Prostate gland (tissue), 2 donors: ENCODE measurements at places on chromosomes 5 and 9. TPM values are rescaled to one million over a fixed set of nuclear protein-coding genes. Genes with fewer than 3 reads are reported as not detected.

CDH10 gene
- total RNA-seq, result 1.1 TPM

MBLAC2 gene
- total RNA-seq, result 12.9 TPM

- H3K27ac ChIP-seq, result peak overlapping the region; percentile 85
- no peaks in the 10 kb centered on the region for H3K27me3 ChIP-seq
- no peaks in the 10 kb centered on the region for H3K4me1 ChIP-seq
- DNase-seq, result peak; percentile 75
- no peaks in the 10 kb centered on the region for H3K36me3 ChIP-seq
- H3K4me3 ChIP-seq, result peak overlapping the region; percentile 48
These were observed 21.3 kb upstream of the ZNF782 start for GRCh38 chr9:96875461-96876142.

DNA sequence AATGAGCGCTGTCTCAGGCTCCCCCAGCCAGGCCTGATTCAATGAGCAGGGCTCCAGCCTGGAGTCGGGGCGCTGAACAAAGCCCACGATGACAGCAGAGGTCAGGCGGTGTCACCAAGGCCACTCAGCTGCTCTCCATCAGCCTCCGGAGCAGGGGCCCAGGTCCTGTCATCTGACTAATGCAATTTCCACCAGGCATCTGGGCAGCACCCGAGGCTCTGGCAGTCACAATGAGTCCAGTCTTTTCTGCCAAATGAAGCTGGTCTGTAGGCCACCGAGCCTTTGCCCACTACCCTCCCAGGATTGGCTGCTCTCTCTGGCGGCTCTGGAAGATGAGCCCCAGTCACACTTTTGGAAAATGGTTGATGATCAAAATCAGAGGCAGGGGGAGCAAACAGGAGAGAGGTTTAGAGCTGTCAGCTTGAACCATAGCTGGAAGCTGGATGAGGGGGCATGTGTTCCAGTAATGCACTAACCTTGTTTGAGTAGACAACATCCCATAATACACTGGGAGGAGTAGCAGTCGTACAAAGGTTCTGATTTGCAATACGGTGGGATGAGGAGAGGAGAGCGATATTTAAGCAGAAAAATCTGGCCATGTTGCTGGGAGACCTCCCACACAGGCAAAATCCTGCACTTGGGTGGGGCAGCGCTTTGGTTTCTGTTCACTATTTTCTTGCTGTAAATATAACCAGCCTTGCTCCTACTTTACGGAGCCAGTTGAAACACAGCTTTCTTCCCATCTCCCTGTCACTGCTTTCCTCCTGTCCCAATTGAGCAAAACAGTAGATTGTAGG, 306.4 kb upstream of the PANK3 start:
- no peaks in the 10 kb centered on the region for H3K4me1 ChIP-seq
- H3K4me3 ChIP-seq, result no peak overlapping the region
- DNase-seq, result no peak
- no peak overlapping the region for H3K27ac ChIP-seq
- H3K36me3 ChIP-seq, result no peaks in the 10 kb centered on the region

PCDHB14 gene
- total RNA-seq, result 6.7 TPM

GRCh38 chr5:17336054-17336453, 118.6 kb downstream of the BASP1 start:
- no peaks in the 10 kb centered on the region for H3K27me3 ChIP-seq
- no peaks in the 10 kb centered on the region for H3K36me3 ChIP-seq
- H3K27ac ChIP-seq, result no peak overlapping the region
- H3K4me3 ChIP-seq, result no peak overlapping the region

PCDHA9 gene
- total RNA-seq, result 0.14 TPM

DNA sequence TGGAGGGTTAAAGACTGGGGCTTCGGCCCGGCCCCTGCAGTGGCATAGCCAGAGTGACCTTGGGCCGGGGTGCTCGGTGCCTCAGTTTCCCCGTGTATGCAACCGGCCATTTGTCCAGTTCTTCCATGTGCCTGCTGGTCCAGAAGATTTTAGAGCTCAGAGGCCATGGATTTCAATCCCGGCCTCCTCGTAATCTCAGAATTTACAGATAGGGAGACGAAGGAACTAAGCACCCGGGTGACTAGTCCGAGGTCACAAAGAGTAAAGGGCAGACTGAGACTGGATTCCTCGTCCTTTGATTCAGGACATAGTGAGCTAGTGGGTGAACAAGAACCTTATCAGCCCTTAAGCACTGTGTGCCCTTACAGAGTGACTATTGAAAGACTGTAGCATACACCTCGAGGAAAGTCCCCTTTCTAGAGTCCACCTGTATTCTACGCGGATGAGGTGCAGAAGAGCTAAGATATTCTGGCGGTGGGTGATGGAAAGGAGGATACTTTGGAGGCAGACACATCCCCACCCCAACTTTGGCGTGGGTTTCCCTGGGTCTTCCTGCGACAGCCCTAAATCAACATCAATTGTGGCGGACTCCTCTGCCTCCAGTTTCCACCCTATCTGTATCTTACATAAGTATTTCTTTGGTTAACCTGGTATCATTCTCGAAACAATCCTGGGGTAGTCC, 597 bp downstream of the SLC31A1 start:
- peaks cover 3% of the 10 kb centered on the region for H3K4me1 ChIP-seq
- H3K27ac ChIP-seq, result peak overlapping the region; percentile 84
- no peak for DNase-seq
- H3K27me3 ChIP-seq, result no peaks in the 10 kb centered on the region
- H3K4me3 ChIP-seq, result peak overlapping the region; percentile 79

DNA sequence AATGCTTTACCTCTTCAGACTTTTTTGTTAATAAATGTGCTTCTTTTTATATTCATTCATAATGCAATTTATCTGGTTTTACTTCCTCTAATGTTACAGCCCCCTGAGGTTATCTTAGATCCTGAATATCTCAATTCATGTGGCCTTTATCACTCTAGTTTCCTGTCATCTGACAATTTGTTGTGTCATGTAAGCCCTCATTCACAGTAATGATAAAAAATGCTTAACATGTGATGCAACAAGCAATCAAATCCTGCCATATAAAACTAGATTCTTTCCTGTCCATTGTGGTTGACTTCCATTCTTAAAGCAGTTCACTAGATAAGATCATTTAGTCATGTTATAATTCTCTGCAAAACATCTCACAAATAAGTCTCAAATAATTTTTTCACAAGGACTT, 991.2 kb upstream of the ACO1 start:
- H3K27ac ChIP-seq, result no peak overlapping the region
- no peaks in the 10 kb centered on the region for H3K27me3 ChIP-seq
- H3K4me3 ChIP-seq, result no peak overlapping the region
- H3K36me3 ChIP-seq, result no peaks in the 10 kb centered on the region
- no peak for DNase-seq

DNA sequence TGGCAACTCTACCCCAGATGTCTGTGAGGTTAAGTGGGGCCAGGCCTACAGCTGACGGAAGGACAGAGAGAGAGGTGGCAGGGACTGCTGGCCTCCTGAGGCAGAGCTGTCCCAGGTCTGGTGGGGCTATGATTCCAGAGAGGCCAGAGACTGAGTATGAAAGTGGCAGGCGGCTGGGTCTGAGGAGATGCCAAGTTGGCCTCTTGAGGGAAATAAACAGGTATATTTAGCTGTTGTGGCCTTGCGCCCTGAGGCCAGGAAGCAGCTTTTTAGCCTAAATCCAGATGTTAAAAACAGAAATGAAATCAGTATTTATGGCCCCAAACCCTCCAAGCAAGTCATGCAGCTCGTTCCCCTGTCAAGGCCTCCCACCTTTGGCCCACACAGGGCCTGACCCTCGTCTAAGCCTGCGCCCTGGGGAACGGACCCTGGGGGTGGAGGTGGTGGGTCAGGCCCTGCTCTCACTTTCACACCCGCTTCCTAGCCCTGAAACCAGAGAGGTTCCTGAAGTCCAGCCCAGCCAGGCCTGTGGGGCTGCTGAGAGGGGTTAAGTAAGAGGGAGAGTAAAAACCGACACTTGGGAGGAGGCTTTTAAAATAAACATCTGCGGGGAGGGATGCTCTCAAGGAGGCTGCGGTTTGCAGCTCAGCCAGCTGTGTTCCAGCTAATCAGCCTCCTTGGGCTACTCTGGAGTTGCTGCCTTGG, 18.7 kb downstream of the PCDHGC5 start:
- H3K27me3 ChIP-seq, result no peaks in the 10 kb centered on the region
- DNase-seq, result no peak
- peak overlapping the region; percentile 63 for H3K27ac ChIP-seq
- H3K4me3 ChIP-seq, result no peak overlapping the region

- H3K4me3 ChIP-seq, result no peak overlapping the region
- no peaks in the 10 kb centered on the region for H3K27me3 ChIP-seq
- DNase-seq, result no peak
- peaks cover 8% of the 10 kb centered on the region for H3K36me3 ChIP-seq
These were observed 70.3 kb upstream of the UBTD2 start for GRCh38 chr5:172353846-172354245.

GRCh38 chr5:16477541-16477940, 11.9 kb upstream of the ZNF622 start:
- H3K4me1 ChIP-seq, result no peaks in the 10 kb centered on the region
- no peak overlapping the region for H3K4me3 ChIP-seq
- no peak overlapping the region for H3K27ac ChIP-seq
- DNase-seq, result no peak

GRCh38 chr9:8232726-8233125, 433.1 kb upstream of the DMAC1 start:
- no peaks in the 10 kb centered on the region for H3K27me3 ChIP-seq
- no peaks in the 10 kb centered on the region for H3K36me3 ChIP-seq
- H3K27ac ChIP-seq, result no peak overlapping the region
- no peak for DNase-seq

- peak; percentile 74 for DNase-seq
- H3K4me3 ChIP-seq, result peak within 1 kb of the TSS; percentile 95
- H3K36me3 ChIP-seq, result no peaks in the 10 kb centered on the region
- H3K27ac ChIP-seq, result peak within 1 kb of the TSS; percentile 81
- H3K27me3 ChIP-seq, result no peaks in the 10 kb centered on the region
- peaks cover 3% of the 10 kb centered on the region for H3K4me1 ChIP-seq
These were observed at the start of gene SLC12A7 for GRCh38 chr5:1111727-1112289. Gene SLC12A7, minus strand, starts transcription at chr5:1112063. Its CDS starts 72 bp downstream, at chr5:1111991.

DNA sequence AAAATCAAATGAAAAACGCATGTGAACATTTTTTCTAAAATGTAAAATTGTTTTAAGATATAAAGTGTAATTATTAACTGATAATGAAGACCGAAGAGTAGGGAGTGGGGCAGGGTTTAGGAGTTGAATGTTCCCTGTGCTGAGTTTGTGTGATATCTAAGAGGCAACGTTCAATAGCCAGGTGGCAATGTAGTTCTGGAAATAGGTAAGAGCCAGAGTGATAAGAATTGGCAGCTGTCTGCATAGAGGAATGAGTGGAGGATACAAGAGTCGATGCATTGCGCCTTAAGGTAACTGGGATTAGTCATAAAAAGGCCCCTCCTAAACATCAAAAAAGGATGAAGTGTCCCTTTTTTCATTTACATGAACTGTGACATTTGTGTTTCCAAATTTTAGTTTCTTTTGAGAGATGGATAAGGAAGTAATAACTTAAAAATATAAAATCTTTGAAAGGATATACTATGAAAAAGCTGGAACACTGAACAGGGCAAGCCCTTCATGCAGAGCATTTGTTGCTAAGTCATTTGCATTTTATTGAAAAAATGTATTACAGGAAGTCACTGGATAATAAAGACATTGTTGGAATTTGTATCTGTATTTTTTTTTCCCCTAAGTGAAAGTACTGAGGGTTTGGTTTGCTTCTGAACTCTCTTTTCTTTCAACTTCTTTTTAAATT, 659.3 kb downstream of the ACTL7B start:
- H3K36me3 ChIP-seq, result no peaks in the 10 kb centered on the region
- H3K4me1 ChIP-seq, result peaks cover 7% of the 10 kb centered on the region
- DNase-seq, result no peak

QRFP gene
- total RNA-seq, result 1.0 TPM

FCN1 gene
- 0.23 TPM for total RNA-seq

GFI1B gene
- total RNA-seq, result not detected

DNA sequence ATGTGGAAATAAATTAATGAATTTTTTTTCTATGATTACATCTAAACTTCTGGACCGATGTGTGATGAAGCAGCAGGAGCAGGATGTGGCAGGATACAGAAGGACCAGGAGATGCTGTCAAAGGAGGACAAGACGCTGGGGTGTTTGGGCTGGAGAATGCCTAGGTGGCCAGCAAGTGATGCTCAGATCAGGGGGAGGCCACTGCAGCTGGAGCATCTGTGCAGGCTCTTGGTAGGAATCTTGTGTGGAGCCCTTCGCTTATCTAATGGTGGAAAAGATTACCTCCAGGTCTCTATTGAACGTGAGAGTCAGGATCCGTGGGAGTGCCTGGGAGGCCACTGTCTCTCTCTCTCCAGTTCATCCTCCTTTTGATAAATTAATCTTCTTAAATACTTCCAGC, 79.8 kb downstream of the MRPL36 start:
- no peak for DNase-seq
- no peak overlapping the region for H3K4me3 ChIP-seq
- H3K27me3 ChIP-seq, result no peaks in the 10 kb centered on the region
- no peaks in the 10 kb centered on the region for H3K4me1 ChIP-seq
- no peaks in the 10 kb centered on the region for H3K36me3 ChIP-seq

LCP2 gene
- total RNA-seq, result 11.3 TPM

GRCh38 chr9:8168916-8169438, 369.4 kb upstream of the DMAC1 start:
- no peaks in the 10 kb centered on the region for H3K36me3 ChIP-seq
- H3K4me3 ChIP-seq, result no peak overlapping the region
- H3K27ac ChIP-seq, result no peak overlapping the region
- no peaks in the 10 kb centered on the region for H3K4me1 ChIP-seq
- no peak for DNase-seq
- no peaks in the 10 kb centered on the region for H3K27me3 ChIP-seq

DNA sequence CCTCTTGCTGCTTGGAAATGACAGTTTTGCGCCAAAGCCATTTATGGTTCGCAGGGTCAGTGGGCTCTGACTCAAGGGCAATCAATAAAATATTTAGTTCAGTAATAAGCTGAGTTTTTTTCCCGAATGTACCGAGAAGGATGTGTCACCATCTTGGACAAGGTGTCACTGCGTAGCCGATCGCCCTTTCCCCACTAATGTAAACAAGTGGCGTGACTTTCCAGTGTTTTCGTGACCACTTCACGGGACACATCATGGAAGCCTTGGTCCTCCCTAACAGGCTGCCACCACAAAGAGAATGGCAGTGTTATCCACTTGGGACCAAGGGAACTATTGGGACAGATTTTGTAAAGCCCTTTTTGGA, 16.4 kb downstream of the ISL1 start:
- H3K4me1 ChIP-seq, result no peaks in the 10 kb centered on the region
- H3K4me3 ChIP-seq, result peak overlapping the region; percentile 5
- peaks cover 2% of the 10 kb centered on the region for H3K27me3 ChIP-seq
- H3K36me3 ChIP-seq, result no peaks in the 10 kb centered on the region

SLC34A3 gene
- not detected for total RNA-seq

DNA sequence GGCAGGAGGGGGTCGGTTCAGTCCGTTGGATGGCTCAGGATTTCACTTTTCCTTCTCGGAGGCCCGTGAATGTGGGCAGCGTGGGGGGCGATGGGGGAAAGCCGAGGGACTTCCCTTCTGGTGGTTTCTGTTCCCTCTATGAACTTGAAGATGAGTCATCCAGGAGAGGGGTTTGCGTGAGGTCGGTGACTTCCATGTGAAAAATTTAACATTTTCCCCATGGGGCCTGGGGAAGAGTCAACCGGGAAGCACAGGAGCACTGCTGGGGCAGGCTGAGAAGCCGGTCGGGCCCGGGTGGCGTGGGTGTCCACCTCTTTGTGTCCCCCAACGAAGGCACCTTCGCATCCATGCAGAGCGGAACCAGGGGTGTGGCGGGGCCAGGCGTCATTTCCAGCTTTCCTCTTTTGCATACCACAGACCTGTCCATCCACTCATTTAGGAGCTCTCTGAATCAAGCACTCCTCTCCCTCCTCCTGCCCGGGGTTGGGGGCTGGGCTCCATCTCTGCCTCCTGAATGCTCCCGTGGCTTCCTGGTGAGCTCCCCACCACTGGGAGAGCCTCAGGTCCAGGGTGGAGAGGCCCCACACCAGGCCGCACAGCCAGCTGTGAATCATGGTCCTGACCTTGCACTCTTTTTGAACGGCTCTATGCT, 68.4 kb downstream of the ANKRD33B start:
- no peaks in the 10 kb centered on the region for H3K36me3 ChIP-seq
- peaks cover 3% of the 10 kb centered on the region for H3K4me1 ChIP-seq
- DNase-seq, result no peak
- no peak overlapping the region for H3K4me3 ChIP-seq

ZNF454 gene
- total RNA-seq, result 5.9 TPM
